ENCODE measurements at places on chromosomes 13 and 19.
A peak's percentile ranks its signal among the peaks of the same experiment; 100 is the strongest.

GRCh38 chr19:32542477-32543108, 38.4 kb upstream of the PDCD5 start:
- no peak for DNase-seq

- DNase-seq, result no peak
Observed at GRCh38 chr13:85197431-85197830, 601.8 kb downstream of the SLITRK6 start.

- no peak for DNase-seq
Observed at GRCh38 chr13:86581706-86582105, 782.5 kb upstream of the SLITRK6 start.

DNA sequence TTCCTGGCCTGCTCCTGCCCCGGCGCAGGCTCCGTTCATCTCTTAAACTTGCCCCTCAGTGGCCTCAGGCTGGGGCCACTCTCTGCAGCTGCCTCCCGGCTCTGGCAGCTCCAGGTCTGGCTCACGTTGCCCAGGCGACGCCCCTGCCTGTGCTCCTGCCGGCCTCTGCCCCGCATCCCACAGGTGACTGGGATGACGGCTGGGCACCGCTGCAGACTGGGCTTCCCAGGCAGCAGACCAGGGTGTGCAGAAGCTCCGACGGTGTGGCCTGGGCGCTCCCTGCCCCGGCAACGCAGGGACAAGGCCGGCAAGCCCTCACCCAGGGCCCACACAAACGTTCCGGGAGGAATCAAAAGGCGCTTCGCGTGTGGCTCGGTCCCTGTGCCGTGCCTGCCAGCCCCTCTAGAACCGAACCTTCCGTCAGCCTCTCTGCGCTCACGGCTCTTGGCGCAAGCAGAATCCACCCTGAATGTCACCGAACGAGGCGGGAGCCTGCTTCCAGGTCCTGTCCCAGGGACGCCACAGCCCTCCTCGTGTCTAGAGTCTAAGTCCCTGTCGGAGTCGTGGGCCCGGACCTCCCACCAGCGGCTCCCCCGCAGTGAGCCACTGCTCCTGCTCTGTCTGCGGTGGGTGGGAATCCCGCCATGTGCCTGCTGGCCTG, 64.8 kb downstream of the MLLT1 start:
- no peak for DNase-seq

GRCh38 chr13:36192166-36192565, 22.2 kb downstream of the SOHLH2 start:
- no peak for DNase-seq

DNA sequence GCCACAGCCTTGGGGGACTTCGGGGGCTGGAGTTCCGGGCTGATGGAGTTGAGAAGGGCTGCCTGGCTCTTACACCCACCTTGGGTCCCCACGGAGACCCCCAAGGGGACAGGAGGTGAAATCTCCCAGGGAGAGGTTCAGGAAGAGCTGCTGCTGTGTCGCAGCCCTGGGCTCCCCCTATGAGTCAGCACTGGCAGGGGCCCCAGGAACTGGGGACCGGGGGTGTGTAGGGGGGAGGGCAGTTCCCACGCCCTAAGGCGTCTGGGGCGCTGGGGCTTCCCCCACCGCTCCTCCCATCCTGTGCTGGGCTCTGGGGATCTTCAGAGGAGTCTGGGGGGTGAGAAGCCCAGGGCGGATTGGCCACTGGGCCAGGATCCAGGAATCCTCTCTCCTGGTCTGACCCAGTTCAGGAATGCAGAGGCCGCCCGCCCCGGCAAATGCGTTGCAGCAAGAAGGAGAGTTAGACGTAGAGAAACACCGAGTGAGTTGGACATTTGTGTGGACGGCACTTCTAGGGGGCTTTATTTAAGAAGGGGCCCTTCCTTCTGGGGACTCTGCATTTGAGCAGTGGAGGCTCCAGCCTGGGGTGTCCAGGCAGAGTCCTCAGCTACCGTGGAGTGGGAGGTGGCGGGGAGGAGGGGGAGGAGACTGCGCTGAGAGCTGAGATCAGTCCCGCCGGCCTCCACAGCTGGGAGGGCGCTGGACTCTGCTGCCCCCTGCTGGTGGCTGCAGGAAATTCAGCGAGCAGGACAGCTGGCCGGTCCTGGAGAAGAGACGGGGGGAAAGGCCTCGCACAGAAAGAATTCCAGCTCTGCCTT, 15.0 kb upstream of the NANOS3 start:
- DNase-seq, result peak; percentile 87

DNA sequence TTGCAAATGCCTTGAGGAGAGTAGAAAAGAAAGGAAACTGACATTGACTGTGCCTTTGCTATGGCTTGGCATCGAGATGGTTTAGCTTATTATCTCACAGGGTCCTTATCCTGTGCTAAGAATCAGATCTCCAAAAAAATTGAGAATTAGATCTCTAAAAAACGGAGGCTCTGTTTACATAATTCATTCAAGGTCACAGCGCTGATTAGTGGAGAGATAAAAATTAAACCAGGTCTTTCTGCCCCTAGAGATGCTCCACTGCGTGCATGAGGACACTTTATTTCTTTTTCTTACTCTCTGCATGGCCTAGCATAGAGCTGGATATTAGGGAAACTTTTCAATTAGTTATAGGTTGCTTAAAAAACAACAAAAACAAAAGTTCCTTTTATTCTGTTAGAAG, 17.3 kb downstream of the LRCH1 start:
- no peak for DNase-seq

Data from hypothalamus (tissue), 51 donors.